Activated T-helper 1 cell treated with anti-CD3 and anti-CD28 coated beads, Interleukin-2, amount 50 U/mL, for 16 hours (primary cell): ENCODE measurements at places on chromosomes 4 and X.

DNA sequence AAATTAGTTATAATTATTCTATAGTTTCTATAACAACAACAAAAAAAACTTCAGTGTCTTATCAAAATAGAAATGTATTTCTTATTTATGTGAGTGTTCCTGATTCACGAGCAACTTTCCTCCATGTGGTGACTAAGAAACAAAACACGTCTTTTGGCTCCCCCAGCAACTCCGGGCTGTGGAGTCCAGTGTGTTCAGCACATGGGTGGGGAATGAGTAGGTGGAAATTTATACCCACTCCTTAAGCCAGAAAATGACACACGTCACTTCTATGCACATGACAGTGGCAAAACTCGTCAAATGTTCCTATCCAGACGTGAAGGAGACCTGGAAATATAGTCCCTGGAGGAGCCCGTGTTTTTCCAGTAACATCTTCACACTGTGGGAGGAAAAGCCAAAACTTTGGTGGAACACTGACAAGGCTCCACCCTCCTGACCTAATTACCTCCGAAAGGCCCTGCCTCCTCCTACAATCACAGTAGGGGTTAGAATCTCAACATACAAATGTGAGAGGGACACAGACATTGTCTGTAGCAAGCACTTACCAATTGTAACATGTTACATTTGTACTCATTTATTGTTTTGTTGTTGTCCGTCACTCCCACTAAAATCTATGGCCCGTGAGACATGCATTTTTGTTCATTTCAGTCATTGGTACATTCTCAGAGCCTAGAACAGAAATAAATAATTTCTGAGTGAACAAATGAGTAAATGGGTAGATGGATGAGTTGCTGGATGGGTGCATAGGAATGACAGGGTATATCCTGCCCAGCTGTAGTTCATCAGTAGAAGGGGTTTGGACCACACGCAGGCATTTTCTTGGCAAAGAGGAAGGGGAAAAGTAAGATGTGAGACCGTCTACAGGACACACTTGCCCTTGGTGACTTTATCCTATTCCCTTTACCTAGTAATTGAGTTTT is 605.8 kb upstream of the TENM3 start:
- no peak for DNase-seq

DNA sequence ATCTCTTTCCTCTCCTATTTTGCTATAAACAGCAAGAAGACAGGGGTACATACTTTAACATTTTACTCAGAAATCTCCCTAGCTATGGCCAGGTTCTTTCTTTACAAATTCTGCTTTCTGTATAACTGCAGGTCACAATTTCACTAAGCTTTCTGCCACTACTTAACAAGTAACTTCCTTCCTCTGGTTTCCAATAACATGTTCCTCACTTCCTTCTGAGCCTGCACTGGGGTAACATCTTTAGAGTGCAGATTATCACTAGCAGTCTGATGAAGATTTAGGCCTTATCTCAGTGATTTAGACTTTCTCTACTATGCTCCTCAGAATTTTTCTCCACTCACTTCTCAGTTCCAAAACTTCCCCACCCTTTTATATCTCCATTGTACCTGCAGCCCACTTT is 1930.5 kb upstream of the AGA start:
- DNase-seq, result no peak

GRCh38 chr4:1318488-1319213 is 28.4 kb upstream of the UVSSA start:
- DNase-seq, result no peak

- no peak for DNase-seq
Observed at GRCh38 chr4:133623847-133624246, 474.8 kb downstream of the PCDH10 start.

- no peak for DNase-seq
Observed at GRCh38 chrX:22952010-22952409, 47.8 kb upstream of the DDX53 start.

DNA sequence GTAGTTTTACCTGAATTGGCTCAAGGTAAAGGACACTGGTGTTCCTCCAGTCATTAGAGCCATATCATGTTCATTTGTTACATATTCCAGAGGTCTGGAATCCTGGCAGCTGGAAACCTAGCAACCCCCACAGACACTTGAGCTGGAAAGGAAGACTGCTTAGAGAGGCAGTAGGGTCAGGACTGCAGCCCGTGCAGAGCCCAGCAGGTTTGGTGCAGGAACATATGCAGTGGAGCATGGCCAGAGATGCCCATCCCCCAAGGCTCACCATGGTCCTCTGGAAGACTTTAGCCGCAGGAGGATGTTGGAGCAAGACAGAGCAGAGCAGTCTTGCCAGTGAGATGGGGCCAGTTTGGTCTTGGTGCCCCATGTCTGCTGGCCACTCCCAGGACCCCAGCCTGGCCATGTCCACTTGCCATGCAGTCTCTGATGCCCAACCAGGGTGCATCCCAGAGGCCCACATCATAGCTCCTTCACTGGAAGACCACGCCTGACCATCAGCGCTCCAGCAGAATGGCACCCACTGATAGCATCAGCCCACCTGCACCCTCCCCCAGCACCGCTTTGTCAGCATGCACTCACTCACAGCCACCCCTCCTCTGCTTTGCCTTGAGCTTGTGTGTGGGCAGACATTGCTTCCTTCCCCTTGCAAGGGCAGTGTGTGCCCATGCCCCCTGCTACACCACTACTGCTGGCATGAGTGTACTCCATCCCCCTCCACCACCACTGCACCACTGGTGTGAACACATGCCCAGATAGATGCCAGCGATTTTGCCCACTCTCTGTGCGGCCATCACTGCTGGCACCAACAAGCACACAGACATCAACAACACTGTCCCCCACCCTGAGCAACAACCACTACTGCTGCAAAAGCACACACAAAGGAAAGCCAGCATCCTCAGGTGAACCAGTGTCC is 190.3 kb upstream of the SPOCK3 start:
- no peak for DNase-seq

DNA sequence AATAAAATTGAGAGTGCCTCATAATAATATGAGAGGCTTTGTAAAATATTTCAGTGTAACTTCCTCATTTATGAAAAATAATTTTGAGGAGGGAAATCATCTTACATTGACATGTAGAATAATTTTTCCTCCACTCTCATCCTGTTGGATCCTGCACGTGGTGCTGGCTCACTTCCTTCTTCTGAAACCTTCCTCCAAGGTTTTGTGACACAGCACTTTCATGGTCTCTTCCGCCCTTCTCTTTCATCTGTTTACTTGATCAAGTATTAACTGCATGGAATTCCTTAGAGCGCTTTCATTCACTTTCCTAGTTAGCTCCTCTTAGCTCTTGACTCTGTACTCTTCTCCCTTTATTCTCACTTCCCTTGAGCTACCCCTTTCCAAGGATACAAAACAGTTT is 246.5 kb downstream of the RAPGEF2 start:
- no peak for DNase-seq

DNA sequence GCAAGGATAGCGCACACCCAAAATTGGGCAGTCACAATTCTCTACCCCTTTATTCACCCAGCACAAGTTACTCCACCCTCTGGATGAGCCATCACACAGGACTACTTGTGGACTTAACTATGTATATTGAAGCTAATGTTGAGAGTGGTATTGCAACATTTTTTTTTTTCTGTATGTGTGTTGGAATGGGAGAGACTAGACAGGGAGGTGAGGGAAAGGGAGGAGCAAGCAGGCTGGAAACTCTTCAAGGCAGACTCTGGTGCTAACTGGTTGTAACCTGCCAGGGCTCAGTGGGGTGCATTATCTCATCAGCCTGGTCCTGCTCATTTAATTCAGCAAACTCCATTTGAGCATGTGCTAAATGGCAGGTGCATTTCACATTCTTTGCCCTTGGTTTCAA is 18.4 kb upstream of the CWH43 start:
- DNase-seq, result no peak

- DNase-seq, result no peak
Observed at GRCh38 chr4:127997534-127998388, 32.6 kb downstream of the ABHD18 start.

DNA sequence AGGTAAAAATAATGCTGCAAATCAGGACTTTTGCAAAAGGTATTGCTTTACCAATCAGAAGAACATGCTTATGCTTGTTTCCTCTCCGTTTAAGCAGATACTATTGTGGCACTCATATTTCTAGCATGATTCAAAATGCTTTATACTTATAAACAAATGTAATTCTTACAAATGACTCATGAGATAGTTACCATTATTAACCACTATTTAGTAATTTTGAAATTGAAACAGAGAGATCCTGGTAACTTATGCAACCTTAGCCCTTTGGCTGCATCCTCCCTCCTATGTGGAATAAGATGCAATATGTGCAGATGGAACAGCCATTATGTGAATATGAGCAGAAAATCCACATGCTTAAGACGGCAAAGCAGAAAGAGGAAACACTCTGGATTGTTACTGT is 164.7 kb downstream of the PCDH18 start:
- no peak for DNase-seq

DNA sequence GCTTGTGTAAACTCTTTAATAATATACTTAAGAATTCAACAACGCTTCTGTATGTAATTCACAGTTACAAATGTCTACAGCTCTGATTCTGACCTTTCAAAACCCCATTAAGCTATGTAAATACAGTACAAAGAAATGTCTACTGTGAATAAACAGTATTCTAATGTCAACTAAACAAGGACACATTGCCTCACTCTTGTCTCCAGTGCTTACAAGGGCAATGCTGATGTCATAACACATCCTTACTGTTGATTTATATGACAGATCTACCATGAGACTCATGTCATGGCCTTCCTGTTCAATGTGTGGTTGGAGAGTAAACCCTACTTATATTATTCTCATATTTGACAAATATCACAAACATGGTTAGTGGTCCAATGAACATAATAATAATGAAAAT is 256.1 kb upstream of the ADGRL3 start:
- DNase-seq, result no peak

- DNase-seq, result no peak
Observed at GRCh38 chrX:139965421-139965820, at the start of gene CXorf66. TSS of gene CXorf66 (minus strand) at chrX:139965521. CDS start at chrX:139965496, 25 bp downstream.

- DNase-seq, result no peak
Observed at GRCh38 chr4:74037076-74037955, 1.2 kb downstream of the CXCL3 start.

- no peak for DNase-seq
Observed at GRCh38 chr4:37815591-37815990, 10.9 kb upstream of the PGM2 start.

GRCh38 chr4:86481440-86481839 is 112.7 kb upstream of the PTPN13 start:
- DNase-seq, result no peak

DNA sequence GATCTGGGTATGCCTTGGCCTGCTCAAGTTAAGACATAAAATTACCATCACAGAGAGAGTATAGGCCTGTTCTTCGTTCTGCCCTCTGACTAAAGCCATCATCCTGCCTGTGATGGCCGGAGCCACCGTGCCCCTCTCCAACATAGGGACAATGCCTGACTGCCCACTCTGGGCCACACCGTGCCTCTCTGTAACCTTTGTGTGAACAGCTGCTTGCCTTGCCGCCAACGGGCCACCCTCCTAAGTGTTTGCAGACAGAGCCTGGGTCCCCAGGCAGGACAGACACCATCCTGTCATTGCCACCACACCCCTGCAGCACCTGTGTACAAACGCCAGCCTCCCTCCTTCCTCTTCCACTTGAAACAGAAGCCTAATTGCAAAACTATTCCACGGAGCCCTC is 298.7 kb upstream of the TENM3 start:
- no peak for DNase-seq

- DNase-seq, result no peak
Observed at GRCh38 chr4:94338681-94339351, 3.8 kb downstream of the HPGDS start.

GRCh38 chr4:114866901-114867670 is 246.3 kb downstream of the NDST4 start:
- no peak for DNase-seq
